ENCODE measurements at places on chromosomes 4 and X.

- DNase-seq: no peak
These were observed 77.6 kb downstream of the NAT8L start for GRCh38 chr4:2136726-2137125.

DNA sequence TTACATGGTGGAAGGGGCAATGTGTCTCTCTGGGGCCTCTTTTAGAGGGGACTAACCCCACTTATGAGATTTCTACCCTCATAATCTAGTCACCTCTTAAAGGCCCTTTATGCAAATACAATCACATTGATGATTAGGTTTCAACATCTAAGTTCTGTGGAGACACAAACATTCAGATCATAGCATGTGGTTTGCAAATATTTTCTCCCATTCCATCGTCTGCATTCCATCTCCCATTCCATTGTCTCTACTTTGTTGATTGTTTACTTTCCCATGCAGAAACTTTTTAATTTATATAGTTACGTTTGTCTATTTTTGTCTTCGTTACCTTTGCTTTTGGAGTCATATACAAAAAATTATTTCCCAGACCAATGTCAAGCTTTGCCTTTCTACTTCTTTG lies 927.5 kb upstream of the INTU start:
- DNase-seq: no peak

DNA sequence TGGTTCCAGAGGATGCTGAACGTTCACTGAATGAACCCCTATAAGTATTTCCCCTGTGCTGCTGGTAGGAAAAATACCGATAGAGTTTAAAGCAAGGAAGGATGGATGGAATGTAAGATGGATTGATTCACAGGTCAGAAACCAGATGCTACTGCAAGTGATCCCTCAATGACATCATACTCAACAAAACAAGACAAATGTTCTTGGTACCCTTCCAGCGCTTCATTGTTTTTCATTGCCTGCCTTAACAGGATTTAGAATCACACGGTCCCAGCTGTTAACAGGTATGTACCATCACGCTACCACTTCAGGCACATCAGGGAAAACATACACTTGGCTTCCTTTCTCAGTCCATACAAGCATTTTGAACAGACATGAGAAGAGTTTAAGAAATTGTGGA lies 118.1 kb upstream of the TLR3 start:
- DNase-seq: no peak

DNA sequence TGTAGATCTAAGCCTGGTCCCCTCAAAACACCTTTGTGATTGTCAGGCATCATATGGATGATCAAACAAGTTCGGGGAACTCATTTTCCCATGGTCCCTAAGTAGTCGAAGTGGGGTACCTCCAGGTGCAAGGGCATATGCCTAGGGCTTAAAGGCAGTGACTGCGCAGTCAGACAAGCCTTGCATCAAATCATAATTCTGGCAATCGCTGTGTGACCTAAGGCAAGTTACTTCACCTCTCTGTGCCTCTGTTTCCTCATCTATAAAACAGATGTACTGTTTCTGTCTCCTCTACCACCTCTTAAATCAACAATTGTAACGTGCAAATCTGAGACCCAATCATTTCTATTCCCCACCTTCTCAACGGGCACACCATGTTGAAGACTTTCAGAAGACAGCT lies 1.8 kb downstream of the CD99L2 start:
- DNase-seq: no peak

GRCh38 chrX:151922692-151923091 lies 10.0 kb downstream of the MAGEA4 start:
- DNase-seq: no peak

GRCh38 chr4:42655921-42656678 lies 805 bp downstream of the ATP8A1 start:
- DNase-seq: peak; percentile 53

DNA sequence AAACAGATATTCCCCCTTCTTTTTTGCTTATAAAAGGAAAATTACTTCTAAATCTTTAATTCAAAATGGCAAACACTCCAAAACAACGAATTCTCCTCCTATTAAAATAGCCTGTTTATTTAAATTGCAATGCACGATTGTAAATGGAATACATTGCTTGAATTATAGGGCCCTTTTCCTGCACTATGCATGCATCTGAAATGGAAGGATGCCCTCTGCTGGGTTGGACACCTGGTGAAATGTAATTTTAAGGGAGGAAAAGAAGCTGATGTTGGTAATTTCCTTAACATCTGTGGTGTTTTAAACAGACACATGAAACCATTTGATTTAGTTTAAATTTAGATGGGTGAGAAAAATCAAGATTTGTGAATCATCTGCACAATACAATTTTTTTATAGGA lies 72.8 kb downstream of the GRXCR1 start:
- DNase-seq: no peak

GRCh38 chr4:40933272-40934053 lies 183.7 kb downstream of the NSUN7 start:
- DNase-seq: no peak

DNA sequence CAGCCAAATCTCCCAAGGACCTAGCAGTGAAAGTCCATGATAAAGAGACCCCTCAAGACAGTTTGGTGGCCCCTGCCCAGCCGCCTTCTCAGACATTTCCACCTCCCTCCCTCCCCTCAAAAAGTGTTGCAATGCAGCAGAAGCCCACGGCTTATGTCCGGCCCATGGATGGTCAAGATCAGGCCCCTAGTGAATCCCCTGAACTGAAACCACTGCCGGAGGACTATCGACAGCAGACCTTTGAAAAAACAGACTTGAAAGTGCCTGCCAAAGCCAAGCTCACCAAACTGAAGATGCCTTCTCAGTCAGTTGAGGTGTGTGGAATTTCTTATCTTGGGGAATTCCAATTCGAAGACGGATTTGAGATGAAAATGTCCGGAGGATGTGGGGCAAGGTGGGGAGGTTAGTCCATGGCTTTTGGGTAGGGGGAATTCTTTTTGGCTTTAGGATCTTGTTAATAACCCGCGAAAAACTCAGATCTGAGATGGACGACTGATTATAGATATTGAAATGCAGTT lies 112.5 kb downstream of the AFF1 start:
- no peak for DNase-seq

- no peak for DNase-seq
These were observed 12.7 kb downstream of the FRAS1 start for GRCh38 chr4:78069859-78070258.

GRCh38 chr4:58611012-58611411 lies 1500.8 kb upstream of the IGFBP7 start:
- no peak for DNase-seq

- no peak for DNase-seq
These were observed 38.5 kb downstream of the GYG2 start for GRCh38 chrX:2867206-2867605.

- no peak for DNase-seq
These were observed at the start of gene TRIML2 for GRCh38 chr4:188109157-188109755. Gene TRIML2 (minus strand): TSS chr4:188109603. CDS start chr4:188105368, 4,235 bp downstream.

GRCh38 chr4:136484996-136485395 lies 1047.3 kb downstream of the PCDH18 start:
- no peak for DNase-seq

- no peak for DNase-seq
These were observed 11.1 kb downstream of the TCEANC start for GRCh38 chrX:13664020-13664419.

DNA sequence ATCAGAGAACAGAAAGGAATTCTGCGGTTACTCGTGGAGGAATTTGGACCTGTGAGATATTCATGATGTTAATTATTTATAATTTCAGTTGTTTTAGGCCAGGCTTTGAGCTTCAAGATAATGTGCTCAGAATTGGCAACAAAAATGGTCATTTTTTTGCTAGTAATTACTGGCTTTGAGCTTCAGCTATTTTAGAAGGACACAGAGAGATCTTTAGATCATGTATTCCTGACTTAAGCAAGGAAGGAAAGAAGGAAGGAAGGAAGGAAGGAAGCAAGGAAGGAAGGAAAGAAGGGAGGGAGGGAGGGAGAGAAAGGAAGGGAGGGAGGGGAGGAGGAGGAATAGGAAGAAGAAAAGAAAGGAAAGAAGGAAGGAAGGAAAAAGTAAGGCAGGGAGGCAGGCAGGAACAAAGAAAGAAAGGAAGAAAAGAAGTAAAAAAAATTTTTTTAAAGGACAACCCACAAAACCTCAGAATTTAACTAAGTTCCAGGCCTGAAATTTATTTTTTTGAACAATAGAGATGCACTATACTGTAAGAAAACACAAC lies 277.9 kb upstream of the KLF3 start:
- no peak for DNase-seq

GRCh38 chr4:159017323-159018026 lies 85.4 kb upstream of the RAPGEF2 start:
- DNase-seq: no peak

GRCh38 chr4:106039796-106040195 lies 144.5 kb downstream of the NPNT start:
- no peak for DNase-seq

GRCh38 chr4:166724369-166724768 lies 509.9 kb downstream of the SPOCK3 start:
- no peak for DNase-seq

GRCh38 chrX:15033917-15034316 lies 160.7 kb downstream of the MOSPD2 start:
- DNase-seq: no peak

DNA sequence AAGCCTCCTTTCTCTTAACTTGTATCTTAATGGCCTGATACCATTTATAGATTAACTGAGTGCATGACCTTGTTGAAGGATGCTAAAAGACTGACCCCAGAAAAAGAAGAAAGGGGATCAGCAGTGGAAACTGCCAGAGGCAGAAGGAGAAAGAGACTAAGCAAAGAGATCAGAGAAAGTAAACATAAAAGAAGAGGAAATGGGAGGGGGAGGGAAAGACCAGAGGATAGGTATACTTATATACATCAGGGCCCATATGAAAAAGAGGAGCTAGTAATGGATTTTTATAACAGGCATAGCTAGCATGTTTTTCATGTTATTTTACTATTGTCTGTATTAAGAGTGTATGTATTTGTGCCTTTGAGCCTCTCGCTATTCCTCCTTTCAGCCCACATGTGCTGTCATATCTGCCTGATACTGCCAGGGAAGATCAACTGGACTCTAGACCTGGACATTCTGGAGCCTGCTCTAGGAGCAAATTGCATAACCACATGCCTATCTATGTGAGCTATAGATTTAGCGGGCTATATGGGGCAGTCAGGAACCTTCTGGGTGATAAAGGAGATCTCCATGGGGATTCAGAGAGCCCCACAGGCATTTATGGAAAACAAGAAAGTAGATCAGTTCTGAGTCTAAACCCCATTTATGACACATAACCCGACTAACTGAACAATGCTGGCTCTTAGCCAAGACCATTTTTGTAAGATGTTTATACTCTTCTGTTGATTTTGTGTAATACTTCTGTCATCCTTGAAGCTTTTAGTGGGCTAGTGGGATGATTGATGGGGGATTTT lies 13.4 kb upstream of the SNX12 start:
- peak; percentile 25 for DNase-seq

DNA sequence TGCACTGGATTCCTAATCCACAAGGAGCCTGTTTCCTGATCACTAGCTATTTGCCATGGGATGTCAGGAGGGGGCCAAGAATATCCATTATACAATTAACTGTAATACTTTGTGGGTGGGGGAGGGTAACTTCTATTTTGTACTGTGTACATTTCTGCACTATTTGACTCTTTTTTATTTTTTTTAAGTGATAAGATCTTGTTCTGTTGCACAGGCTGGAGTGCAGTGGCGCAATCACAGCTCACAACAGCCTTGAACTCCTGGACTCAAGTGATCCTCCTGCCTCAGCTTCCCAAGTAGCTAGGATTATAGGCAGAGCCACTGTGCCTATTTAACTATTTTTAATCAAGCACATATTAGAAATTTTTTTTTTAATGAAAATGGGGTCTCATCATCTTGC lies 134.1 kb downstream of the ELOVL6 start:
- no peak for DNase-seq

GRCh38 chr4:145483514-145483913 lies 1.9 kb downstream of the SMAD1 start:
- DNase-seq: peak; percentile 18

DNA sequence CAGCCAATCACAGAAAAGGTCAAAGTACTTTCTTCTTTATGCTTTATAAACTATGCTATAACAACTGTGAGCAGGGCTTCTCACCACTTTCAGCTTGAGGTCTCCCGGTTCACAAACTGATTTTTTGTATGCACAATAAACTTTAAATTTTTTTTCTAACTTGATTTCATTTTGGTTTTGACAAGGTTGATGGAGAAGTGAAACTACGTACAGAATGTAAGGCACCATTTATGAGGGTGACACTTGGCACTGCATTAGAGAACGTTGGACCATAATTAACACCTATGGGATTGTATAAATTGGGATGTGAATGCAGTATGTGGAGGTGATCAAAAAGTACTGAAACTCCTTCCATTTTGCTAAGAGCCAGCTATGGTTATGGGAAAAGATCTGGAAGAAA lies 857.9 kb upstream of the HTR2C start:
- DNase-seq: no peak

- DNase-seq: no peak
These were observed 167.2 kb downstream of the CEP135 start for GRCh38 chr4:56115898-56116297.

DNA sequence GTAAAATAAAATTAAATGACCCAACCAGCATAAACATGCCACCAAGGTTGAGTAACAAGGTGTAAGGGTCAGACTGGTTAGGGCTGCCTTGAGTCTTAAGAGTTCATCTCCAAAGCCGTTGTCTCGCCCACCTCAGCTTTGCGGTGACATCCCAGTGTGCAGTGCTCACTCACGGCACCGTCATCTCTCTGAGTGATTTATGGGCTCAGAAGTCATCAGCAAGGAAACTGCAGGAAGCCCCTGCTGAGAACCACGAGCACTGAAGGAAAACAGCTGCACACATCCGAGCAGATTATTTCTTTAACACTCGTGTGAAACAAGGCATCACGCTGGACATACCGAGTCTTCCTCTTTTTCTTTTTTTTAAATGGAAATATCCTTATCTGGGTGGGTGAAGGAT lies 411.1 kb downstream of the TRIML1 start:
- DNase-seq: no peak

DNA sequence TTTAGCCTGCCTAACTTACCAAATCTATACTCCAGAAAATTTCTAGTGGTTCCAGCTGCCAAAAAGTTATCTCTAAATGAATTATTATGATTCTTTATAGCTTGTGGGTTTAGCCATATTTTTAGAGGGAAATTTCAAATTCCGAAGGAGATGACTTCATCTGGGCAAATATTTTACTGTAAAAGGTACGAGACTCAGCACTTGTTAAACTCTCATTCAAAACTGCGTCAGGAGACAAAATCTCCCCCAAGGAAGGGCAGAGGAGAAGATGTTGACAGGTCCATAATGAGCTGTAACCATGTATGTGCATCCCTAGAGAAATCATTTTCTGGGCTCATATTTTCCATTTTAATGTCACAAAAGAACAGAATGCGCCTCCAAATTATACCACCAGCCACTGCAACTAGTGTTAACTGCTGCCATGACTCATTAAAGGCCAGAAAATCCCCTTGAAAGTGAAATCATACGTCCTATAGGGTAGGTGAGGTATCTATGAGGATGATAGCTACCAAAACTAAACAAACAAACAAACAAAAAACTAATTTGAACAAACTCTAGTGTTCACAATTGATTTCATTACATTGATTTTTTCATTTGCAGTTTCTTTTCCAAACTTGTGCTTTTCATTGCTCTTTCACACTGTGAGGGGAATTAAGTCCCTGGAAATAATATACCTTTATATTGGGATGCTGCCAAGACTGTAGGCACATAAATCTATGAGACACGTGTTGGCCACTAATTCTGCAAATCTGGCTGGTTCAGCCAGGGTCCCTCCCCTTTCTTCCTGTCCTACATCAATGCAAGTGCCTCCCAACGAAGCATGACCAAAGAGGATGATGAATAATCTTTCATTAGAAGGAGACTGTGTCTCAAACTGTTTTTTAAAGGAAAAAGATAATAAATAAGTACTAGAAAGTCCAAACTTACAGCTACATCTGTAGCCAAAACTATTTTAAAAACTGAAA lies 85.8 kb downstream of the ARHGAP6 start:
- no peak for DNase-seq

GRCh38 chrX:97529536-97530200 lies 646.0 kb downstream of the RPA4 start:
- DNase-seq: no peak

All from small intestine (tissue), 16 donors.